Effector memory CD8-positive, alpha-beta T cell (primary cell): ENCODE measurements at places on chromosomes 7 and 10.
A peak's percentile ranks its signal among the peaks of the same experiment; 100 is the strongest.

DNA sequence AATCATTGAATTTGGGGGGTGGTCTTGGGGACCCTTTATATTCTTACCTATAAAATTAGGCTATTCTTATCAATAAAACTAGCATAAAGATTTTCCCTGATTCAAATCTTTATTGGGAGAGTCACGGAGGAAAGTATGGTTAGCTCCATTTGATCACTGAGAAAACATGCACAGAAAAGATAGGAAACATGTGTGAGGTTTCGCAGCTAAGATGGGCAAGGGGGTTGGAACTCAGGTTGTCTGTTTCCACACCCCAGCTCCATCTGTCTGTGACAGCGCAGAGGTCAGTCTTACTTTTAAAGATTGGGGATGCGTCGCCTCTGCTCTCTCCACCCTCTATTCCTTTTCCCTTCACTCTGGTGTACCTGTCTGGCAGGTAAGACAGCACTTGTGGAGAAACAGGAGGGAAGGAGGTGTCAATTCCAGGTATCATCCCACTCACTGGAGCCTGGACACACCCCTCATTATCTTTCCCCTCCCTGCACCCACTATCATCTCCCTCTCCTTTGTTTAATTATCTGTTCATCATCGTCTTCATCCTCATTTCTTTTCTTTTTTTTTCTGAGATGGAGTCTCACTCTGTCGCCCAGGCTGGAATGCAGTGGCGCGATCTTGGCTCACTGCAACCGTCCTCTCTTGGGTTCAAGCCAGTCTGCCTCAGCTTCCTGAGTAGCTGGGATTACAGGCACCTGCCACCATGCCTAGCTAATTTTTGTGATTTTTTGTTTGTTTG, 2.4 kb upstream of the DENND10 start:
- DNase-seq, result no peak

DNA sequence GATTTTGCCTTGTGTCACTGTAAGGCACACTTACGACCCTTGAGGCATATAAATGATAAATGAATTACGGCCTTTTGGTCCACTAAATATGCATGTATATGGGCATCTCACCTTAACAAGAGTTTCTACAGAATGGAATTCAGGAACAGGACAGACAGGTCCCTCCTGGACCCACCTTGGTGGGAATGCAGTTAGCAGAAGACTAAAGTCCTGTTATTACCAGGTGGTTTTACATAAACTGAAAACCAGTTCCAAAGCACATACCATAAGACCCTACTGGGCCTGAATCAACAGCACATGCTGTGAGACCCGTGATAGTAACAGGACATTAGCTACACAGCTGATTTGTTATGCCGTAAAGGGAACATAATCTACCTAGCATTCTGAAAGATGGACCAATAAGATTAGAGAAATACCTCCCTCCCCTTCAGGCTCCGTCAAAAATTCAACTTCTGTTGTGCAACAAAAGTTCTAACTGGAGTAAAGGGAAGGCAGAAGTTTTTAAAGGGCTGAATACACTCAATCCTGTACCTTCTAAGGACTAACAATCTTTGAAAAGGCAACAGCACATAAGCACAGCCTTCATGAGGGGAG, 24.0 kb downstream of the LAMB1 start:
- DNase-seq, result no peak

DNA sequence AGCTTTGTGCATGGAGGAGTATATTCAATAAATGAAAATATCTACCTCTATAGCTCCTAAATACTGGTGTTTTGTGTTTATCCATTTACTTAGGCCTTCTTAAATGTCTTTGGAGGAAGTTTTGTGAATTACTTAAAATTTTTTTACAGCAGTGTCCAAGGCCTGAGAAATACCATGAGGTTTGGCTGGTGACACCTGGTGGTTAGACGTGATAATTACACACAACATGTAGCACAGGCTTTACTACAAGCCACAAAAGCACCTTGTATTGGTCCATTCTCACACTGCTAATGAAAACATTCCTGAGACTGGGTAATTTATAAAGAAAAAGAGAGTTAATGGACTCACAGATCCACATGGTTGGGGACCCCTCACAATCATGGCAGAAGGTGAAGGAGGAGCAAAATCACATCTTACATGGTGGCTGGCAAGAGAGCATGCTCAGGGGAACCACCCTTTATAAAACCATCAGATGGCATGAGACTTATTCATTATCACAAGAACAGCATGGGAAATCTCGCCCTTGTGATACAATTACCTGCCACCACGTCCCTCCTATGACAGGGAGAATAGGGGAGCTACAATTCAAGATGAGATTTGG, 20.6 kb downstream of the HYAL4 start:
- peak; percentile 47 for DNase-seq

- no peak for DNase-seq
Observed at GRCh38 chr7:157690833-157691585, 354.2 kb downstream of the DNAJB6 start.

DNA sequence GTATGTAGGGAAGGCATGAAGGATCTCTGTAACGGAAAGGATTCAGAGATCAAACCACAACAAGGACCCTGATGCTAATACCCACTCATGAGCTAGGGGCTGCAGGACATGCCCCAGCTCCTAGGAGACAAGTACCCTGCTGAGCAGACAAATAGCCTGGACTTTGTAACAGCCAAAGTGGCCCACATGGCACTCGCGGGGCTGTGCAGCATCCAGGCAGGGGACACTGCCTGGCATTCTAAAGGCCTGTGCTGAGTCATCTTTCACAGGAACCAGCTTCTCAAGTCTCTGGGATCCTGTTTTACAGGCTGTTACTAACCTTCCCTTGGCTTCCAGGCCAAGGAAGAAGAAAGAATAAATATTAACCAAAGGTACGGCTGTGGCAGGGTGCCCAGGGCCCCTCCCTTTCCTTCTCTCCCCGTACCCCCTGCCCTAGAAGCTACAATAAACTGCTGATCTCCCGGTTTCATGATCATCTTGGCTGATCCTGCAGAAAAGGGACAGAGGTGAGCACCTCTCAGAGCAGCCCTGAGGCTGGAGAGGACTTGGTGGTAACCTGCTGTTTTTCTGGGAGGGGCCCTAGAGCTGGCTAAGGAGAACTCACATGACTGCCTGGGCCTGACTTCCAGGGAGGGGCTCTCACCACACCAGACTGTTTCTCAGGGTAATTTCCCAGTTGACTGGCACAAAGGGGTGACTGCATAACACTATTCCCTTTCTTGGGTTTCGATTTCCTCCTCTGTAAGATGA, 4.2 kb upstream of the RPEL1 start:
- DNase-seq, result no peak

GRCh38 chr10:99945263-99945662, 64.5 kb downstream of the DNMBP start:
- no peak for DNase-seq

DNA sequence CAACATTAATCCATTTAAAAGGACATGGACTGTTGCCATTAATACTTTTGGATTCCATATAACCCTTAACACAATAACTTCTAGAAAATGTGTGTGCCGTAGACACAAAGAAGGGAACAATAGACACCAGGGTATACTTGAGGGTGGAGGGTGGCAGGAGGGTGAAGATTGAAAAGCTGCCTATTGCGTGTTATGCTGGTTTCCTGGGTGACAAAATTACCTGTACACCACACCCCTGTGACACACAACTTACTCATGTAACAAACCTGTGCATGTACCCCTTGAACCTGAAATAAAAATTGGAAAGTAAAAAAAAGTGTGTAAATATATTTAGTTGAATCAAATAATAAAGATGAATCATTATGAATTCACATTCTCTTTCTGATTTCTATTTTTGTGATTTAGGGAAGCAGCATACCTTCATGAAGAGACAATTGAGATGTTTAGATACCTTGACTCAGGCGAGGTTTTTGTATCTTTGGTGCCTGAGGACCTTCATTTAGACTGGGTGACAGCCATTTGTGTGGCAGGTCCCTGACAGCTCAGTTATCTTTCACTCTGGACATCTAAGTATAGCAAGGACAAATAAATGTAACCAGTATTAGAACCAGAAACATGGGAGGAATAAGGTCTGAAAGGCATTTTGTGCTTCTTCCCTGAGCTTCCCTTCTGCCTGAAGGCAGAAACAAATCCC, 28.7 kb downstream of the GIMAP8 start:
- no peak for DNase-seq

- no peak for DNase-seq
Observed at GRCh38 chr10:79547973-79548372, 12.2 kb downstream of the SFTPA2 start.

- no peak for DNase-seq
Observed at GRCh38 chr7:143285806-143286521, 1.2 kb downstream of the TMEM139 start.

DNA sequence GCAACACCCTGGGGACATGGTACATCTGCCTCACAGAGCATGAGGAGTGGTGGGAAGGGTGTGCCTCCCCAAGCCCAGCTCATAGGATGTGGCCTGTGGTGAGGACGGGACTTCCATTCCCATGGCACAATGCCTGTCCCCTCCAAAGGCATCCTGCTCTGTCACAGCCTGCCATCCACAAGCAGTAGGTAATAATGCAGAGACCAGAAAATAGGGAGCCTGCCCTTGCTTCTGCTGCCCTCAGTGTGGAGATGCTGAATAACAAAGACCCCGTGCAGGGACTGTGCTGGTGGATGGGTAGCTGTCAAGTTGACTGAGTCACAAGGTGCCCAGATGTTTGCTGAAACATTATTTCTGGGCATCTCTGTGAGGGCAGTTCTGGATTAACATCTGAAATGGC, 199.9 kb upstream of the GRB10 start:
- DNase-seq, result no peak

- DNase-seq, result no peak
Observed at GRCh38 chr7:45710271-45711160, 136.3 kb downstream of the ADCY1 start.

- DNase-seq, result no peak
Observed at GRCh38 chr10:35234073-35234472, 102.2 kb upstream of the CCNY start.

GRCh38 chr10:30434273-30435072, 489 bp downstream of the MAP3K8 start:
- peak; percentile 56 for DNase-seq

DNA sequence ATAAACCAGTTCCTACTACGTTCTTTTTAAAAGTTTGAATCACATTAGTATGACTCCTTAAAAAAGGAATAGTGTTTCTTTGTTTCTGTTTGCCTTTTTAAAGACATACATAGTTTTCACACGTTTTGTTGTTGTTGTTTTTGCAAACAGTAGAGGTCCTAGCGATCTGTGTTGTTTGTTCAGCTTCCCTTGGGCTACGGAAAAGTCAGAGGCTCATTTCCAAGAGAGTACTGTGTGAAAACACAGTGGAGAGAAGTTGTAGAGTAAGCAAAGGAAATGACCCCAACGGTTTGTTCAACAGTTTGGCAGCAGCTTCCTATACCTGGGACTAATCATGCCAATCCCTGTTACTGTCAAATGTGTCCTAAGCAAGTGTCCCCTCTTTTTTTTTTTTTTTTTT, 87.1 kb upstream of the STEAP1 start:
- DNase-seq, result no peak

DNA sequence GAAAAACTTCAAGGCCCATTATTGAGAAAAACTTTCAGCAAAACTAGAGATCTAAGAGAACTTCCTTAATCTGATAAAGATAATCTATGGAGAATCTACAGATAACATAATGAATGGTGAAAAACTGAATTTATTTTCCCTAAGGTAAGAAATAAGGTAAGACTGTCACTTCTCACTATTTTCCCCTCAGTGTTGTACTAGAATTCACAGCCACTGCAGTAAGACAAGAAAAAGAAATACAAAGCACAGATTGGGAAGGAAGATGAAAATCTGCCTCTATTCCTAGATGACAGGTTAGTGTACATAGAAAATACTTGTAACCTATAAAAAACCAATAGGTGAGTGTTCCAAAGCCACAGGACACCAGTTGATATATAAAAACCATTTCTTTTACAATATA, 220.7 kb upstream of the SHH start:
- no peak for DNase-seq

- no peak for DNase-seq
Observed at GRCh38 chr10:116669080-116669479, 48.3 kb downstream of the PNLIPRP2 start.

DNA sequence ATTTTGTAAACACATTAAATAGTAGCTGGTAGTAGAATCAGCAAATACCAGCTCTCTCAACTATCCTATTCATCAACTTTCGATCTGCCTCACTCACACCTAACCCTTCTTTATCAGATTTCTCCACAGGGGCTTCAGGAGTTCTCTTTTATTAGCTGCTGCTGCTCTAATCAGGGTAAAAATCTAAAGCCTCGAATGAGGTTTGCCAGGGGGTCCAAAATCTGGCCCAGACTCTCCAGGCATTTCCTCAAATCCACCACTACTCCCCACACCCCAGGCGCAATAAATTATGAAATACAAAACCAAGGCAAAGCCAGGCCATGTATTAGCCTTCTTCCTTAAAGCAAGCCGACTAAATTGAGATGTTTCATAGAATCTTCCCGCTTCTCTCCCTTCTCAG, 2.3 kb downstream of the RNF216 start:
- no peak for DNase-seq

DNA sequence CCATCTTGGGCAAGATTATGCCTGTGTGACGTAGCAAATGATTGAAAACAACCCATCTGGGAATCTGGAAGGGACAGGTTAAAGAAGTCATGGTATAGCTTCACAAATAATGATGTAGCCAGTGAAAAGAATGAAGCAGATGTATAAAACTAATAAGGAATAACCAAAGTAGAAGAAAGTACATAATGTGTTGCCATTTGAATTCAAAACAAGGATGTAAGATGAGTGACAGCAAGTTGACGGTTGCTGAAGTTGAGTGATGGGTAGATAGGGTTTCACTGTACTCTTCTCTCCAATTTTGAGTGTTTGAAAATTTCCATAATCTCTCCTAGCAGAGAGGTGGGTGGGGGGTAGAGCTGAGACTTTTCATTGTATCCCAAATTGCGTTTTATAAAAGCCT, 133.6 kb downstream of the FANK1 start:
- DNase-seq, result no peak

DNA sequence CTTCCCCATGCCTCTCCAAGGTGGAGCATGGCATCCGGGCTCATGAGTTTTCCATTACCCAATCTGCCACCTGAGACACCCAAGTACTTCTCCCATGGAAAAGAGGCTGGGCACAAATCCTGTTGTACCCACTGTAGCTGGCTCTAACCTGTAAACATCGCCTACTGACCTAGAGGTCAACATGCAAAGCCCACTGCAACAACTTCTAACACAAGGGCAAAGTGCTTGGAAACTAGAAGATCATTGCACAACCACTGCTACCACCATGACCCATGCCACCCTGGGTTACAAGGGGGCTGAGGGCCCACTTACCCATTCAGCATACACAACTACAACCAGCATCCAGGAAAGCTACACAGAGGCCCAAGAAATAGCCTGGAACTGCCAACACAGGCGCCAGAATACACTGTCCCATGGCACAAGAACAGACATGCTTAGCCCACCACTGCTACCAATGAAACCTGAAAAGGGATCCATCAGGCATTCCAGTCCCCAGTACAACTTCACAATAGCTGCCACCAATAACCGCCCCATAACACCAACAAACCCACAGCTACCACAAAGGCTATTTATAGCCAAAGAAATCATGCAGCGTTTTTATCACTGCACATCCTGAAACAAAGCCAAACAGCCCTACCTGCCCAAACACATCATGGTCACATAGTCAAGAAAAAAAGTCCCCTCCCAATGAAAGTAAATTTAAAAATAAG, 63.4 kb downstream of the RNF32 start:
- no peak for DNase-seq

- no peak for DNase-seq
Observed at GRCh38 chr10:131519723-131520605, 208.4 kb upstream of the TCERG1L start.

GRCh38 chr10:132102071-132102716, 36.4 kb downstream of the JAKMIP3 start:
- DNase-seq, result no peak

GRCh38 chr7:70834424-70834823, 297.5 kb upstream of the GALNT17 start:
- DNase-seq, result no peak
